ENCODE measurements at places on chromosomes 3 and 15.

DNA sequence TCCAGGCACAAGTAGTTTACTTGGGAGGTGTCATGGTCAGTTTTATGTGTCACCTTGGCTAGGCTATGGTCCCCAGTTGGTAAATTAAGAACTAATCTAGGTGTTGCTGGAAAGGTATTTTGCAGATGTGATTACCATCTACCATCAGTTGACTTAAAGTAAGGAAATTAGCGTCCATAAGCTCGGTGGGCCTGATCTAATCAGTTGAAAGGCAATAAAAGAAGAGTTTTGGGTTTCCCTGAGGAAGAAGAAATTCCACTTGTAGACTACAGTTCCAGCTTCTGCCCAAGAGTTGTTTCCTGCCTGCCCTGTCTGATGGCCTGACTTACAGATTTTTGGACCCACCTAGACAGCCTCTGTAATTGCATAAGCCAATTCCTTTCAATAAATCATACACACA lies 438.7 kb upstream of the PROK2 start:
- no peak for DNase-seq

DNA sequence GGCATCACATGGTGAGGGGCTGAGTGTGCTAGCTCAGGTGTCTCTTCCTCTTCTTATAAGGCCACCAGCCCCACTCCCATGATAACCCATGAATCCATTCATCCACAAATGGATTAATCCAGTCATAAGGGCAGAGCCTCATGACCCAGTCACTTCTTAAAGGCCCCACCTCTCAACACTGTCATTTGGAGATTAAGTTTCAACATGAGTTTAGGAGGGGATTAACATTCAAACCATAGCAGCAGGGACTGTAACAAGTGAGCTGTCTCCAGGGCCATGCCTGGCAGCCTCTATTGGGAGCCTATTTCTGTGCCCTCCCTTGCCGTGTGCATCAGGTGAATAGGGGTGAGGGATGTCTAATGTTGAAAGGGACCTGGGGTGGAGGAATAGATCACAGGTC lies 77.5 kb downstream of the CHRD start:
- no peak for DNase-seq

DNA sequence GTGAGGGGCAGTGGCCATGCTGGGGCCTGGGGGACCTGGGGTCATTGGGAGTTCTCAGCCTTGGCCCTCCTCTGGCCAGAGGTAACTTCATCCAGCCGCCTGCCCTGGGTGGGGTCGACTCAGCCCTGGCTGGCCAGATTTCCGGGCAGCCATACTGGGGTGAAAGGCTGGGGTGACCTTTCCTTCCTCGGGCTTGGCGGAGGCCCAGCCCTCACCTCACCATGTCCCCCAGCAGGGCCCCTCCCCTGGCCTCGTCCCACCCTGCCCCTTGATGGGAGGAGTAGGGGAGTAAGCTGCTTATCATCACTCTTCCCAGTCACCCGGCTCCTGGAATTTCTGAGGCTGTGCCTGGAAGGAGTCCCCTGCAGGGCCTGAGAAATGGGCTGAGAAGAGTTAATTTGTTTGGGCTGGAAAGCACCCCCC lies 5.4 kb downstream of the SEMA3F start:
- no peak for DNase-seq

DNA sequence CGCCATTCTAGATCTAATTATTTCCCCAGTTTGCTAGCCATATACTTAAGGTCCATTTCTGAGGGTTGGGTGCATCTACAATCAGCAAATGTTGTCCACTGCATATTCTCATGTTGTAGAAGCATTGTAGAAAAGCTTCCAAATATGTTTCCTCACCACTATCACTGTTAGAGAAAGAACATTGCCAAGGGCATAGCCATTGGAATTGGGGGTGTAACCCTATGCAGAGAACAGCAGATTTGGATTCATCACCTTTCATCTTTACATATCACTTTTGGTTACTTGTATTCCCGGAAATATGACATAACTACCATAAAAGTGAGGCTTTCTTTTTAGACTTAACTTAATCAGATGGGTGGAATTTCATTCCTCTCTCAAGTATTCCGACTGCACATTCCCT lies 203.6 kb downstream of the LSAMP start:
- DNase-seq = no peak

DNA sequence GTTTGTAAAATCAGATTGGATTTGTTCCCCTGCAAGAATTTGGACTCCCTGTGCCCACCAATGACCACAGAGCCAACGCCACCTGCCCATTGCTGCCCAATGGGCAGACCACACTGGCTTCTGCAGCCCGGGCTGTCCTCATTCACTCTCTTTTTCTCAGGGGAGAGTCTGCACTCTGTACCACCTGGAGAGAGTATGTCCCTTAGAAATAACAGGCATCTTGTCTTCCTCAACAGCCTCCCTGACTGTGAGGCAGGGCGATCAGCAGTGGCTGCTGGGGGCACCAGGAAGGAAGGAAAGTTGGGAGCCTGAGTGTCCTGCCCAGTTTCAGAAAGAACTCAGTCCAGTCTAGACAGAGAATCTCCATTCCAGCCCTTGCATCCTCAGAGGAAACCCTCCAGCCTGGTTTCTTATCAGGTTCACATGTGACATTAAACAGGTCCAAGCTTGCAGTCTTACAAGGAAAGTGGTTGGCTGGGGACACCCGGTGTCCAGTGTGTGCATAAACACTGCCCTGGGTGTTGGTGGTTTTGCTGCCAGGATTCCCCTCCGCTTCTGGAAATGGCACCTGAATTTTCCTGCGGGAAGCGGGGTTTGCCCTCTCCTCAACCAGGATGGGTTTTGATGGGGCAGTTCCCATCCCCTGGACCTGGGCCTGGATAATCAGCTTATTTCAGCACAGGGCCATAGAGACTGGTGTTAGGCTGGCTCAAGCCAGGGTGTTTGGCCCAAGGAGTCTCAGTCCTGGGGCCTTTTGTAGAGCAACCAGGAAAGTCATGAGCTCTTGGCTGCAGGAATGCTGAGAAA lies 37.2 kb downstream of the SSUH2 start:
- no peak for DNase-seq

DNA sequence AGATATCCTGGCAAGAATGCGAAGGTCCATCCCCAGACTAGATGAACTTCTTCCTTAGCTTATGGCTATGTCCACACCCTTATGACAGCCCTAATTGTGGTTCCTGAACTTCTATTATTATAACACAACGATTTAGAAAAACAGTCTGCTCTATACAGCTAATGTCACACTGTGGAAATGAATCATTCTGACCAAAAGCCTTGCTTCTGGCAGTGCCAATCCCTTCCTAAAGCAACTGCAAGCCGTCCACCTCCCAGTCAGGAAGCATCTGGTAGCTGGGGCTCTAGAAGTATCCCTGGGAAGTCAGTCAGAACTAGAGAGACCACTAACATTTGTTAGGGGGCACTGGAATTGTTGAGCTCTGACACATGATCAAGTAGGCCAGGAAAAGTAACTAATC lies 45.0 kb downstream of the MYO5A start:
- no peak for DNase-seq

- no peak for DNase-seq
Observed at GRCh38 chr3:193554811-193555210, at the start of gene ATP13A4. Gene ATP13A4, minus strand, starts transcription at chr3:193554895. Its CDS starts 96 bp downstream, at chr3:193554799.

DNA sequence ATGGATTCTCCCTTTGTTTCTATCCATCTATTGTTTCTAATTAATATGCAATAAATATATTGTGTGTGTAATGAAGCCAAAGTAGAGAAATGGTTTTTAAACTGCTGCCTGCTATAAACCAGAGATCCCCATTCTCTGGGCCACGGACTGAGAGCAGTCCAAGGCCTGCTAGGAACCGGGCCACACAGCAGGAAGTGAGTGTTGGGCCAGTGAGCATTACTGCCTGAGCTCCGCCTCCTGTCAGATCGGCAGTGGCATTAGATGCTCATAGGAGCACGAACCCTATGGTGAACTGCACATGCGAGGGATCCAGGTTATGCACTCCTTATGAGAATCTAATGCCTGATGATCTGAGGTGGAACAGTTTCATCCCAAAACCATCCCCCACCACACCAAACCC lies 85.2 kb upstream of the POMGNT2 start:
- no peak for DNase-seq

DNA sequence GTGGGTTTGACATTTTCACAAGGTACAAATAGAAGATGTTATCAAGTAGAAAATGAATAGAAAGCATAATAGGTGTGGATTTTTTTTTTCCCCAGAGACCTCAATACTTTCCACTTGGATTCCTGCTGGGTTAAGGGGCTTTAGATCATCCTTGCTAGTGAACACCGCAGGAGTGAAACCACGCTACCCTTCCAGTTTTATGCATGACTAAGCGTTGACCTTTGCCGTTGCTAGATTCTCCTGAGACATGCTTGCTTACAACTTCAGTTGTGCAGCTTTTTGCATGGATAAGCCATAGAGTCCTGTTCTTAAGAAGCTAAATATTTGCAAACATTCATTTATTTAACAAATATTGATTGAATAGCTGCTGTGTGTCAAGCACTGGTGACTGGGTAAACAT lies 299.7 kb upstream of the LMCD1 start:
- peak; percentile 6 for DNase-seq

GRCh38 chr3:177921153-177921552 lies 615.1 kb upstream of the KCNMB2 start:
- no peak for DNase-seq

DNA sequence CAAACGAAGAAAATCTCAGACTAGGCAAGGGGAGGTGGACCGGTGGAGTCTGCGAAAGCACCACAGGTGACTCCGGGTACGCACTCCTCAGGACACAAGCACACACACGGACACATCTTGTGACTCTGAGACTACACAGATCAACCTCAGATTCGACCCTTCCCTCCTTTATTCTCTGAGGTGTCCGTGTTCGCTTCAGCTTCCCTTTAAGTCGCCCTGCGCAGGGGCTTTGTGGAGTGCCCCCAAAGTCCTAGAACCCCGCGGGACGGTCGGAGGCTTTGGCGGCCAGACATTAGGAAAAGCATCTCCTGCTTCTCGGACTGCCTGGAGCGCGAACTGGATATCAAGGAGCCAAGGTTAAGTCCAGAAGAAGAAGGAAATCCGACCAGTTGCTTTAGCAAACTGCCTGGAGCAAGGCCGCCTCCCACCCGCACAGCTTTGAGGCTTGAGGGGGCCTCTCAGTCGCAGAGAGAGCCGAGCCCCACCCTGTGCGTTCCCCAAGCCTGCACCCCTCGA lies 730 bp downstream of the DGKG start:
- no peak for DNase-seq

DNA sequence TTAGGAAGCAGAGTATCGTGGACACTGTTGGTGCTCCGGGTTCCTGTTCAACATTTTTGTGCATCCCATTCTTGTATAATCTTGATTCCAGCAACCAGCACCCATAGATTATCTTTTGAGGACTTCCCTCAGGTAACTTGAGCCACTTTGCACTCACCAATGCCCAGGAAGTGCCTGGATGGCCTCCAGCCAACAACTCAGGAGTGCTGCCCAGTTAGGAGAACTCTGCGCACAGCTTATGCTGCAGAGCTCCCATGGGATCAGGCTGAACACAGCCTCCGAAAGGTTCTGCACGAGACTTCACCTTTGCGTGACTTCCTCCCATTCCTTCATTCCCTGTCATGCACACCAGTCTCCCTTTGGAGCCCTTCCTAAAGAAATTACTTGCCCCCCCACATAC lies 64.3 kb upstream of the LRRN1 start:
- DNase-seq = peak; percentile 46

DNA sequence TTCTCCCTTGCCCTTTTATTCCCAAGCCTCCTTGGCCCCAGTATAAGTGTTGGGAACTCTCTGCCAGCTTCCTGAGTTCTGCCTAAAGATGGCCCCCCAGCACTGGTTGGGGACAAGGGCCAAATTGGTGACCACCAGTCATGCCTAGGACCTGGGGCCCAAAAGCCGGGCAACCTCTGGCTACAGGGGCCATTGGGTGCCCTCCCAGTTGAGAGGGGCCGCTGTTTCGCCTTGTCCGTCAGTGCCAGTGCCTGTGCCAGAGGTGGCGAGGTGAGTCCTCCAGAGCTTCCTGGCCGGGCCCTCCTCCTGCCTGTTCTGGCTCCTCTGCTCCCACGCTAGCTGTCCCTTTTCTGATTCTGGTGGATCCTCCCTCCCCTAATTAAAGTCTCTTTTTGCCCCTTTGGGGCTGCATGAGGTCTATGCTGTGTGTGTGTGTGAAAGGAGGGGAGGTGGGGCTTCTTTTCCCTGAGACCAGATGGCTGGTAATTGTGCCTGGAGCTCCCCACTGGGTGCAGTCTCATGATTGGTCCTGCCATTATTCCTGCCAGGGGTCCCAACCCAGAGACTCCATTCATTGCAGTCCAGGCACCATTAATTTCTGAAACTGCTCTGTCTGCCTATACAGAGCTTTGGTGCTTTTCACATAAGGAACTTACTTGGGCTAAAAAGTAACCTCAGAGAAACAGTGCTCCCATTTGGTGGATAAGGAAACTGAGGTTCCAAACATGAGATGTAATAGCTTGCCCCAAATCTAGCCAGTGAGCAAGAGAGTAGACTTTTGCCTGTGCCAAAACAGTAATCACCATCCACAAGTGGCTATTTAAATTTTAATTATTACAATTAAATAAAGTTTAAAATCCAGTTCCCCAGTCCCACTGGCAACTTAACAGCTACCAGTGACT lies 3.1 kb upstream of the TTLL3 start:
- DNase-seq = no peak

DNA sequence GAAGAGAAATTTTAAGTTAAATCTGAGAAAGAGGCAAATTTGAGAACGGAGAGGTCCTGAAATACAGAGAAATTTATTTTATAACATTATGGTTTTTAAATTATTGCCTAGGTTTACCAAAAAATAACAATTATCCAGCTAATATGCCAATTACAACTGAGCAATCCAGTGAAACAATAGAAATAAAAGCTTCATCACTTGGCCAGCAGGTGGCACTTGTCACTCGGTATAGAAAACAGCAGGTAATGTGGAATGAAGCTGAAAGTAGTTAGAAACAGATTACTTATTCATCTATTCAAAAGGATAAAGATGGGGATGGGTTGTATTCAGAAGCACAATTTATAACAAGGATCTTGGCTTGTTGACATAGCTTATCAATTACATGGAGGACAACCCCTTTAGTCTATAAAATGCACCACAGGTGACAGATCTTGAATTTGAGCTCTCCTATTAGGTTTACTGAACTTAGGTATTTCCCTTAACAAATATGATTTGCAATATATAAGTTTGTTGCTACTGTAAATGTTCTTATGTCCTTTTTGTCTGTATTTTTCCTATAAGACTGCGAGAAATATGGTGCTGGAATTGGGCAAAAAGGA lies 70.1 kb upstream of the GUCA1C start:
- peak; percentile 24 for DNase-seq

- DNase-seq = no peak
Observed at GRCh38 chr3:43074901-43075689, 30.8 kb downstream of the POMGNT2 start.

DNA sequence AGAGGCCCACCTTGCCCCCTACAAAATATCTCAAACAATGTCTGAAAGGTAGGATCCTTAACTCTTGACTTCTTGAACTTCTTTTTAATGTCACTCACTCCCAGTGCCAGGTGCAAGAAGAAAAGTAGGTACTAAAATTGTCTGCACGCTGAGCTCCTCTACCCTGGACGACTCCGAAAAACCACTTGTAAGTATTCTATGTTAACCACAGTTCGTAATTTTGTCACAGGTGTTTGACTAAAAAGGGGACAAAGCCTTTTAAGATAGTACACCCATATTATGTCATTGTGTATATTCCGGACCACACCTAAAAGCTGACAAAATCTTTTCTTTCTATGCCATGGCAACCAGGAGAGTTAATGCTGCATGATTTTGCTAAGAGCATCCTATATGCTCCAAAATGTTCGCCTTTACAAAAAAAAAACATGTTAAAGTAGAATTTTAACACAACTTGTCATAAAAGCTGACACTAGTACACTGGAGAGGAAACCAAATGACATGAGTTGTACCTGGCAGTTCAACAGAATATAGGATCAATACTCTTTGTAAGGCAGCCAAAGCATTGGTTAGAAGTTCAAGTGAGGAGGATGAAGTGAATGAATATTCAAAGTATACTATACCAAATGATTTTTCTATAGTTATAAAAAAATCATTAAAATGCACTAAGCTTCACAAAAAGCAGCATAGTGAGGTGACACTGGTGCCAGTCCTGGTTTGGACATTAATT lies 210.5 kb downstream of the FOXP1 start:
- DNase-seq = no peak
